ENCODE measurements at places on chromosomes 13 and 19.

- ATAC-seq: no peak
Measured at GRCh38 chr13:40553356-40553755, 113.1 kb downstream of the FOXO1 start.

DNA sequence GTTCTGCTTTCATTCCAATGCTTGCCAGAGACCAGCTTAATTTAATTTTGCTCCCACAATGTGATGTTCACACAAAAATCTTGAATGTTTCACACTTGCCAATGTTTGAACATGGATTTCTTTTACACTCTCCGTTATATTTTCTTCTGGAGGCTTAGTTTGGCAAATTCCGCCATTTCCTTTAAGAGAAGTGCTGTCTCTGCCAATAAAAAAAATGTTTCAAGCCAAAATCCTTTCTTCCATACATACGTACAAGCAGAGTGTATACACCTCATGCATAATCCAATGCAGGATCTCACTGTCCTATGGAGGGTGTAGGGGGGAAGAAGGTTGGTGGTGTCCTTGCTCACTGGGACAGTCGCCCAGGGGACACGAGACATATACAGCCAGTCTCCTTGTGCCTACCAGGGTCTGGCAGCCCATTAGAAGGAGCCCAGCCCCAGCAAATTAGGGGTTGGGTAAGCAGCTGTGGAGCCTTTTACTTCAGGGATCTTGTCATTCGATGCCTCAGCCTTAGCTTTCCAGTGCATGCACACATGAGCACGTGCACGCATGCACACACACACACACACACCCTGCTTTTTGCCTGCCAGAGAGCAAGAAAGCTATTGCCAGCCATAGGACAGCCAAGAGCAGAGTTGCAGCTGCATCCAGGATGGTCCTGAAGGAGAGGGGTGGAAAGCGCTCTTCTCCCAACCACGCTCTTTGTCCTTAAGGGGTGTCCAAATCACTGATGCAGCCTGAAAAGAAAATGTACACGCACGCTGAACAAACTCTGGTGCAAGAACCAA, 208.3 kb downstream of the FOXO1 start:
- ATAC-seq: no peak

DNA sequence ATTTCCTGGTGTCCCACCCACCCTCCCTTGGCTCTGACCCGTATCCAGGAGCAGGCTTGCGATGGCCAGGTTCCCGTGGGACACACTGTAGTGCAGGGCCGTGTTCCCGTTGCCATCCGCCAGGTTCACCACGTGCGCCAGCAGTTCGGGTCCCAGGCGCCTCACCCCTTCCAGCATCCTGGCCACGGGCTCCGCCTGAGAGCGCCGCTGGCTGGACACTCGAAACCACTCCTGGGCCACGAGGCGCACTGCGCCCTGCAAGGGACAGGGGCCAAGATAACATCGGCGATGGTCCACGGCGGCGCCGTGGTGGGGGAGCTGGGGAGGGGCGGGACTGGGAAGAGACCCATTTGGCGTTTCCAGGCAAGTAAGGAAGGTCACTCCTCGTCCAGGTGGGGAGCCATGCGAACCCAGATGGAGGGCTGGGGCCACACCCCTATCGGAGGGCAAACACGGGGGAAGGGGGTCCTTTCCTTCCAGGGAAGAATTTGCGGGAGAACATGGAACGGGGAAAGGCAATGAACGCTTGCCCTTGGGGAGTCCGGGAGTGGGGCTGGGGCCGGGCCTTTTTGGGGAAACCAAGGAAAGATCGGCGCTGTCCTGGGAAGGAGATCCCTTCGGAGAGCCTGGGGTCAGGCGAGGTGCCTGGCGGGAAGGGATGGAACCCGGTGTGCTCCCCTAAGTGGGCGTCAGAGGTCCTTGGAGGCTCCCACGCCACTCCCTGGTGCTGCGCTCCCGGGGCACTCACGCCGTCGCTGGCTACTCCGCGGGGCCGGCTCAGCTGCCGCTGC, 9.9 kb downstream of the KANK3 start:
- ATAC-seq: no peak

DNA sequence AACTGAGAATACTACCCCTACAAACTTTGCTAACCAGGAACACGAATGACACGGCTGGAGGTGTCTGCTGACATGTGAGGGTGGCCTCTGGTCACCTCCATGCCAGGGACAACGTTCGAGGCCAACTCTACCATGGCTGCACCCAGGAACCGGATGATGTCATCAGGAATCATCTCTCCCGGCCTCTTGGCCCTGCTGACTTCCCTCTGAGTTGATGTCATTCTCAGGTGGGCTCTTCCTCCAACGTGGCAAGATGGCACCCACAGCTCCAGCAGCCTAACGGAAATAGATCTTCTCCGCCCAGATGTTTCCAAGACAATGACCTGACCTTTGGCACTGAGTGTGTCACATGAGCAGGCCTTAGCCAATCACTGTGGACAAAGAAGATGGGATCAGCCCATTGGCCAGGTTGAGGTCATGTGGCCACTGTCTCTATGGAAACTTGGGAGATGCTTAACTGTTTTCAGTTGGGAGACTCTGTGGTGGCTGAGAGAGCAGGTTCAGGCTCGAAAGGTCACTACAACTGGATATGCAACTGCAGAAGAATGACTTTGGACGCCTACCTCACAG, 15.0 kb downstream of the MBD3L2B start:
- no peak for ATAC-seq

DNA sequence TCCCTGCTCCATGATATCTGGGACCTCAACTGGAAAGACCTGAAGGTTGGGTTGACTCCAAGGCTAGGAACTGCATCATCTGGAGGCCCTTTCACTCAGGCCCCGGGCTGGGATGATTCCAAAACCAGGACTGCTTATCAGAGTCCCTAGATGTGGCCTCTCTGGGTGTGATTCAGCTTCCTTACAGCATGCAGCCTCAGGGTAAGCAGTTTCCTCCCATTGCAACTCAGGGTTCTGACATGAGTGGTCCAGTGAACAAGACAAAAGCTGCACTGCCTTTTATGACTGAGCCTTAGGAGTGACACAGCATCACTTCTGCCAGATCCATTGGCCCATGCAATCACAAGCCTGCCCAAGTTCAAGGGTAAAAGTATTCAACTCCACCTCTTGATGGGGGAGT, 502.8 kb downstream of the COG6 start:
- peak; percentile 52 for ATAC-seq

GRCh38 chr19:45345506-45345860, 4.9 kb downstream of the KLC3 start:
- ATAC-seq: no peak

DNA sequence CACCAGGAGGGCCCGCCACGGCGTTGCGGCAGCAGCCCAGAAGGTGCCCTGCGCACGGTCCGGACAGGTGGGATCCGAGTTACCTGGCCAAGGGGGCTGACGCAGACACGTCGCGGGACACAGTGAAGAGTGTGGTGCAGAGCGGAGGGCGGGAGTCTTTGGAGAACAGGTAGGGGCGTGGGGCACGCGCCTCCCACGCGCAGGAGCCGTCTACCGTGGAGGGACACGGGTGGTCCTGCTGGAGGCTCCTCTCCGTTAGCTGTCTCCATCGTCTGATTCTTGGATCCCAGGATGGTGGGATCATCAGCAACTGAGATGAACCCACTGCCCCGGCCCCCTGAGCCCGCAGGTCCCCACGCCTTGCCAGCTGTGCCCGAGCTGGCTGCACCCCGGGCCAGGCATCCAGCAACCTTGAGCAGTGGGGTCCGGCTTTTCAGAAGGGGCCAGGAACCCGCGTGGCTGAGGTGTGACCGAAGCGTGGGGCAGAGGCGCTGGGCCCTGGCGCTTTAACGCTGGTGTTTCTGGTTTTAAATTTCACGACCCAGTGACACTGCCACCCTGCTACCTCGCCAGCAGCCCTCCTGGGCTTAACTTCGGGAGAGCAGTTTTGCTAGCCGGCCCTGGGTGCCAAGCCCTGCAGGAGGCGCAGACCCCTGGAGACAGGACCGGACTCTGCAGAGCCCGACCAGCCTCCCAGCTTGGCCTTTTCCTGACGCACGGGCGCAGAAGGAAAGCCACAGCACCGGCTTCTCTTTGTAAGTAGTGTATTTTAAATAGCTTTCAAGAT, 7.3 kb downstream of the FGF22 start:
- no peak for ATAC-seq

GRCh38 chr19:3710265-3710812, 2.2 kb downstream of the TJP3 start:
- ATAC-seq: peak; percentile 51

GRCh38 chr19:54369082-54369687, 4.5 kb upstream of the LAIR1 start:
- ATAC-seq: no peak

- ATAC-seq: no peak
Measured at GRCh38 chr13:34611671-34612070, 330.4 kb upstream of the NBEA start.

DNA sequence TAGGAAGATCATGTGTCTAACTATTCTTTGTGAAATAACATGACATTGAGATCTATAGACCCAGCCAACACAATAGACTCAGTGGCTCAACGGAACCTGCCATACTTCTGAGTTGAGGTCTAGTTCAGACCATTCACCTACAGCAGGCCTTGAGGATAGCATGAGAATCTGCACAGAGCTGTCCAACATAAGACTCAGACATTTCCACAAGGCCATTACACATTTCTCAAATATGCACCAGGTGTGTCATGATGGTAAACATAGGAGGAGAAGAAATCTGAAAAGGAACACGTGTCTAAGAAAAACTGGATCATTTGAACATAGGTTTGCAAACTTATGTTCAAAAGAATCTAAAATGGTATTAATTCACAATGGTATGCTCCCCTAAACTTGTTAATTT, 421.4 kb downstream of the SLITRK6 start:
- no peak for ATAC-seq

GRCh38 chr13:40247845-40248244, 418.6 kb downstream of the FOXO1 start:
- ATAC-seq: no peak

DNA sequence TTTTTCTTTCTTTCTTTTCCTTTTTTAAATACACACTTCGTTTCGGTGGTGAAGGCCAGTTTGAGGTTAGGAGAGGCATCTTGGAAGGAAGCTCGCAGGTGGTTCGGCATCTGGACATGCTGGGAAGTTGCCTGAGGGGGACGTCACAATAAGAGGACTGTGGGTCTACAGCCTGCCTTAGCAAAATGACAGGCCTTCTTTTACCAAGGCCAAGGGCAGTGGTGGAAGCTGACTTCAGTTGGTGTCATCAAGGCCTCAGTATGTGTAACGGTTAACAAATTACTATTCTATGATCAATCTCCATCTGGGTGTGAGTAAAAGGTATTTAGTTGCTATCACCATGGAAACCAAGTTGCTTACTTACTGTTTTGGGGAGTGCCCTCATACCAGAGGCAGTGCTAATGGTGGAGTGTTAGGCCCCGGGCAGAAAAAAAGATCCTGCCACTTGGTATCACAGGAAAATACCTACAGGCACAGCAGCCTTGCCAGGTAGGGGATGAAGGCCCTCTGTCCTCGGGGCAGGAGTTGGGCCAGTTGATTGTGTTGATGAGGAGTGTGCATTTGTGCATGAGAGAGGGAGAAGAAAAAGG, 10.3 kb downstream of the ACTN4 start:
- no peak for ATAC-seq

GRCh38 chr13:76864259-76864658, 21.9 kb downstream of the KCTD12 start:
- no peak for ATAC-seq

DNA sequence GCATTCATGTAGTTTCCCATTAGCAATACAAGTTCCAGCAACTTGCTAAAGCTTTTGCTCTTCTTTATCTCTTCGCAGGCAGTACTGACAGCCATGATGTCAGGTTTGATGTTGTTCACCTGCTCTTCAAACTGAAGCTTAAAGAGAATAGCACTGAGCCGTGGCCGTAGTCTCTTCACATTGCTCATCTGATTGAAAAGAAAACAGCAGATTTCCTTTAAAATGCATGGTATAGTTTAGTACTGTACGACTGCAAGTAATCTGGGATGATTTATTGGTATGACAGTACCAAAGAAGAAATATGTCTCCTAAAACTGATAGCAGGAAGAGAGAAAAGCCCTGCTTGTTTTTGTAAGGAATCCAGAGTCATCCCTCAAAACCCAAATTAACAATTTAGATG, 284.4 kb downstream of the DIAPH3 start:
- no peak for ATAC-seq

GRCh38 chr13:31927219-31927653, 104.3 kb upstream of the FRY start:
- no peak for ATAC-seq

DNA sequence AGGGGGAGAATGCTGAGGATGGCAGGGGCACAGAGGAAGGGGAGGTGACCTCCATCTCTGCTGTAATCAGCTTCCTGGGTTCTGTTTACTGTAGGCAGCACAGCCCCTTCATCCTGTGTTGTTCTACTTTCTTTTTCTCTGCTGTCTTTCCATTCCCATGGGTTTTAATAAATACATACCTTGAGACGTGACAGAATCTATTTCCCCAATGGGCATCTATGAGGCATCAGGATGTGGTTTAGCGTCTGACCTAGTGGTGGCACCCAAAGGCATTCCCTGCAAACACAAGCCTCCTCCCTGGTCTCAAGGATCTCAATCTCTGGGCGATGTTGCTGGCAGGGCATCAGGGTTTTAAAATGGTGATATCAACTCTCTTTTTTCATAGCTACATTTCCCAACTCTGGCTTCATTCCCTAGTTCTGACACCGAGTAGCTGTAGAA, 60.8 kb downstream of the ALOX5AP start:
- peak; percentile 52 for ATAC-seq

DNA sequence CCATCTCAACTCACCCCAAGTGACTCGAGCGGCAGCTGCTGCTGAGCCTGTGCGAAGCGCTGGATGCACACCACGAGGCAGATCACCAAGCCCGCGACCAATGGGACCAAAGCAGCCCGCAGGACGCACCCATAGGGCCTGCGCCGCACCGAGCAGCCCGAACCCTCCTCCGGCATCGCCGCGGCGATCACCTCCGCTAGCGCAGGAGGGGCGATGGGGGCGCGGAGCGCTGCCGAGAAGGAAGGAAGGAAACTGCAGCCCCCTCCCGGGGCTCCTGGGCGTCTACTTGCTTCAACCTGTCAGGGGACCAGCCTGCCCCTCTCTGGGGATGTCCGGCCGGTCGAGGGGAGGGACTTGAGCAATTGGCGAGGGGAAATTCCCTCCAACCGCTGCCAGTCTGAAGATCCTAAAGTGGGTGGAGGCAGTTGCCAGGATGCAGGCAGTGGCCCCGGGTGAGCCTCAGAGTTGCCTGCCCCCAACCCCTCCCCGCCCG, at the start of gene CD70:
Gene CD70 (minus strand): TSS at position 324 of the 493 bp plus-strand sequence. CDS start 148 bp downstream, at position 176.
- peak; percentile 82 for ATAC-seq

DNA sequence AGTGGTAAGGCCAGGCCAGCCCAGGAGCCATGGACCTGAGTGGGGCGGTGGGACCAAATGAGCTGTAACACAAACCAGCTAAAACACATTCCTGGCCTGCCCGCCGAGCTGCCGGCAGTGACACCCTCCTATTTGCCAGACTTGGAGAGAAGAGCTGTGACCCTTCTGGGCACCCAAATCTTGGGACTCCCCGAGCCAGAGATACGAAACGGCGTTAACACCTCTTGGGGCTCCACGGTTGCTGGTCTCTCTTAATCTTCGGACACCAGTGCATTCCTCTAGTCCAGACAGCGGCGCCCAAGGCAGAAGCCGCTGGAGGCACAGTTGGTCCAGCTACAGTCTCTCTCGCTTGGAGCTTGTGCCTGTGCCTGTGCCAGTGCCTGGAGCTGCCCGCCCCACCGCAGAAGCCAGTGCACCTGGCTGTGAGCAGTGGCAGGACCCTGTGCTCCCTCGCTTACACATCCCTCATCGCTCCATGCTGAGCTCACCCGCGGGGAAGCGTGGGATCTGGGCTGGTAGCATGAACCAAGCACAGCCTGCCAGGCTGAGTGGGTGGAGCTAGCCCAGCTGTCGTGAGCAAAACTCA, 147.2 kb upstream of the KLHL1 start:
- ATAC-seq: peak; percentile 20

Measured in stimulated activated memory B cell treated with anti-CD40 and anti-IgM and Interleukin-4, amounts not matched to agents 10 μg/mL and 1 μg/mL and 100 μg/mL, for 72 hours (primary cell).